ENCODE measurements at places on chromosomes 1 and 21. TPM values are rescaled to one million over a fixed set of nuclear protein-coding genes. Genes with fewer than 3 reads are reported as not detected.
A peak's percentile ranks its signal among the peaks of the same experiment; 100 is the strongest.

DNA sequence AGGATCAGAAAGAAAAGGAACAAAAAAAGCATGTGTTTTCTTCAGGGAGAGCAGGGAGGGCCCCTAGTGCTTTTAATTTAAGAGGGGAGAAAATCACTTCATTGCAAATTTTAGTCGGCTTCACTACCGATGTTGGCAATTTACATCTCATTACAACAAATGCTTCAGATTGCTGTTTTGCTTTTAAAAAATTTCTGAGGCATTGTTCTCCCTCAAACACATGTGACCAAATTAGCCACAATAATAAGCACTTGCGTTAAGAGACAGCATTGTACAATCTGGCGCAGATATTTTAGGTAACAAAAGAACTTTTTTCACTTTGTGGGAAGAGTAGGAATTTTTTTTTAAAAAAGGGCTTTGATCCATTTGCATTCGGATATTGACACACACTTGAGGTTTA, 29.8 kb downstream of the BEND5 start:
- no peak for DNase-seq

GRCh38 chr1:38558055-38558454, 301.5 kb downstream of the RRAGC start:
- DNase-seq = no peak

GRCh38 chr1:61419657-61420056, 305.3 kb downstream of the TM2D1 start:
- no peak for DNase-seq

- no peak for DNase-seq
Measured at GRCh38 chr1:237672748-237673147, 218.0 kb downstream of the ZP4 start.

Gene LYPD8
- not detected for total RNA-seq

DNA sequence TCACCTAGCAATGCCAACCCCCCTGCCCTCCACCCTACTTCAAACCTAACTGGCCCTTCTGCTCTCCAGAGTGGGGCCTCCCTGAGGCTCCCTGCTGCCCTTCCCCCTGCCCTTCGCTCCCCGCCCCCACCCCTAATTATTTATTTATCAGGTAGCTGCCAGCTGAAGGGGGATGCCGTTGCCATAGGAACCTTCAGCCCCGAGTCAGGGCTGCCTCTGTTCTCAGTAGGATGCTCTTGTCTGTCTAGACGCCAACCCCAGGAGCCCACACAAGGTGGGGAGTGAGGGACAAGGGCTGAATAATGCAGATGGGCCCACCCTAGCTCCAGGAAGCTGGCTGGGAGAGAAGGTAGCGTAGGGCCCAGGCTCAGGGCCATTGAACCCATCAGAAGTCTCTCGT, 41.1 kb downstream of the NKAIN1 start:
- DNase-seq = no peak

Gene BCAN
- total RNA-seq = 0.46 TPM

Gene OR10J1
- not detected for total RNA-seq

Gene YBX1
- 800 TPM for total RNA-seq

DNA sequence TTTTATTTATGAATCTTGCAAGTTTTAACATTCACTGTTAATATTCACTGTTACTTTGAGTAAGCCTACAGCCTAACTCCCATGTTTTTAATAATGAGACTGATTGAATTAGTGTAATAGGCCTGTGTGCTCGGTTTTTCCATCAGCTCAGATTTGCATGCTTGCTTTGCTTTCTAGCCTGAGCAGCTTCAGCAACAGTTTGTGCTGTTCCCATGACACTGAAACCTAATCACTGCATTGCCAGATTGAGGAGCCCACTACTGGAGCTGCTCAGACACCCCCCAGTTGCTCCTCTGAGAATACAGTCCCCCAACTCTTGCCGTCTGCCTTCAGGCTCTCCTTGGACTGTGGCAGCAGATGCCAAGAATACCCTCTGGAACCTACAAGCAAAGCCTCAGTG, 695.4 kb downstream of the BRINP3 start:
- no peak for DNase-seq

Gene CASQ1
- total RNA-seq = 12.6 TPM

DNA sequence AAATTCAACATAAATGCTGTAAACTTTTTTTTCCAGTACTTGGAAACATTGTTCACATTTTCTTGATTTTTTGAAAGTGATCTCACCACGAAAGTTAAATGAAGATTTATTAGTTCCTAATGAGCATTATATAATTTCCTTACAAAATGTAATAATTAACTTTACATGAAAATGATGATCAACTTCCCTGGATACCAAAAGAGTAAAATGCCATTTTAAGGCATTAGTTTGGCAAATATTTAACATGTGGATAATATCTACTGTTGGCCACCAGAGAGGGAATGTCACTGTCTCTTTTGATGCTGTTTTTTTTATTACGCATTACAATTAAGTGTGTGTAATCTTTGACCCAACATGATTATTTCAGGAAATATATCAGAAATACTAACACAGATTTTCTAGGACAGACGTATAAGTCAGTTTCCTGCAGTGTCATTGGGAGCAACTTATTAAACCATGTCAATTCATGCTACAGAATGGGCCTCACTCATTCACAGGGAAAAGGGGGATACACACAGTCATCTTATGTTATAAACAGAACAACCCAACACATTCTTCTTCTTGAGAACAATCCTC, 903.9 kb upstream of the ADGRL2 start:
- no peak for DNase-seq

GRCh38 chr1:234533975-234534876, 55.2 kb upstream of the TARBP1 start:
- peak; percentile 96 for DNase-seq

Gene UBE2U
- 1.2 TPM for total RNA-seq

GRCh38 chr1:153677718-153678518, 570 bp upstream of the NPR1 start:
- peak; percentile 67 for DNase-seq

GRCh38 chr1:167916766-167917511, 3.0 kb upstream of the ADCY10 start:
- no peak for DNase-seq

Gene COL11A1
- total RNA-seq = not detected

- no peak for DNase-seq
Measured at GRCh38 chr1:52836035-52836434, 6.5 kb upstream of the ZYG11A start.

- no peak for DNase-seq
Measured at GRCh38 chr1:65319754-65320153, 10.4 kb downstream of the DNAJC6 start.

Gene C1orf185
- not detected for total RNA-seq

Gene GNAT2
- not detected for total RNA-seq

DNA sequence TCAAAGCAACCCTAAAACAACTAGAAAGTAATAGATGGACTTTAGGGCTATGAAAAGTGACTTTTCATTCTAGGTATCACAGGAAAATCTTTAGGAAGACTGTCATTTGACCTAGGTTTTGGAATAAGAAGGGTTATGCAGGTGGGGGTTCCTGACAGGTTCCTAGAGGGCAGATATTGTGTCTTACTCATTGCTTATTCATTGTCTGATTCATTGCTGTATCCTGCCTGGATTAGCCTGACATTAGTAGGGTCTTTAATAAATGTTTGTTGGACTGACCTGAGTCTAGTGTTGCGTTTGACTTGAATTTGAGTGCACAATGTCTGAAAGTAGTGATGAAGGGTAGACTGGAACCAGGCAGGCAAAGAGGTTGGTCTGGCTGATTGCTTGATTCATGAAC, 6.0 kb downstream of the FNBP1L start:
- no peak for DNase-seq

Gene EXTL1
- total RNA-seq = 11.9 TPM

DNA sequence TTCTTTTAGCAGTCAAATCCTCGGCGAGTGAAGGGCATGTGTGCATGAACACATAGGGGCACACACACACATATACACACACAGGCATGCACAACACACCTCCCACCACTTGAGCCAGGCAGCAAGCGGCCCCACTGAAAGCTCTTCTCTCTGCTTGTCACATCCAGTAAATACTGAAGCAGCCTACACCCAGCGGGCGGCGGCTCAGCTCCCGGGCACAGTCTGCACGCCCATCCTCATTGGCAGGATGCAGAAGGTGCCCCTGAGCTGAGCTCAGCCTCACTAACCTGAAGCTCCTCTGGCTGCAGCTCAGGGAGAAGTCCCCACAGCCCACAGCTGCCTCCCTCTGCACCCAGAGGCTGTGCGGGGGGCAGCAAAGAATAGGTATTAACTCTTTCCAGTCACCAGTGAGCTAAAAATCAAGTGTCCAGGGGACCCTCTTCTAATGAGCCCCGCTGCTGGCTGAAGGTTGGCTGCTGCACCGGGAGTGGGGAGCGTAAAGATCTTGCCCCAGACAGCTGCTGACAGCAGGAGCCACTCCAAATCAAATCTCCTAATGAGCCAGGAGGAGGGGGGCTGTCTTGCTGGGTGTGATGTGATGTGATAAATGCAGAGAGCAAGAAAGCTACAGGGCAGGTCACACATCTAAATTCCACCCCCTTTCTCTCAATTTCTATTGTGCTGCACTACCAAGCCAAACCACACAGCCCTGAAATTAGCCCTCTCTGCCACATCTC, 12.5 kb downstream of the RGS8 start:
- DNase-seq = no peak

GRCh38 chr1:15295696-15296095, 48.7 kb downstream of the FHAD1 start:
- DNase-seq = no peak

Gene CYYR1
- total RNA-seq = 24.7 TPM

- peak; percentile 42 for DNase-seq
Measured at GRCh38 chr1:109762821-109763645, 690 bp downstream of the EPS8L3 start.

DNA sequence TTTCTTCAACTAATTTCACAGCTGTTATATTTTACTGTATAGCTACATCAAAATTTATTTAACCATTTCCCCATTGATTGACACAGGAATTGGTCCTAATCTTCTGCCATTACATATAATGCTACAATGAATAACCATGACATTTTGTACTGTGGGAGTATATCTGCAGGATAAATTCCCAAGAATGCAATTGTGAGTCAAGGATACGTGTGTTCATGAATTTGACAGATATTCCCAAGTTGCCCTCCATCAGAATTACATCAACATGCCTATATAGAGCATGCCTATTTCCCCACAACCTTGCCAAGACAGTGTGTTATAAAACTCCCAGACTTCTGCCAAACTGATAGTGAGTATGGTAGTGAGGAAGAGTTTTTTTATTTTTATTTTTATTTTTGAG, 2.7 kb upstream of the TIE1 start:
- DNase-seq = no peak

Gene BEND5
- total RNA-seq = 5.0 TPM

- DNase-seq = no peak
Measured at GRCh38 chr1:74629283-74629682, 44.3 kb downstream of the ERICH3 start.

DNA sequence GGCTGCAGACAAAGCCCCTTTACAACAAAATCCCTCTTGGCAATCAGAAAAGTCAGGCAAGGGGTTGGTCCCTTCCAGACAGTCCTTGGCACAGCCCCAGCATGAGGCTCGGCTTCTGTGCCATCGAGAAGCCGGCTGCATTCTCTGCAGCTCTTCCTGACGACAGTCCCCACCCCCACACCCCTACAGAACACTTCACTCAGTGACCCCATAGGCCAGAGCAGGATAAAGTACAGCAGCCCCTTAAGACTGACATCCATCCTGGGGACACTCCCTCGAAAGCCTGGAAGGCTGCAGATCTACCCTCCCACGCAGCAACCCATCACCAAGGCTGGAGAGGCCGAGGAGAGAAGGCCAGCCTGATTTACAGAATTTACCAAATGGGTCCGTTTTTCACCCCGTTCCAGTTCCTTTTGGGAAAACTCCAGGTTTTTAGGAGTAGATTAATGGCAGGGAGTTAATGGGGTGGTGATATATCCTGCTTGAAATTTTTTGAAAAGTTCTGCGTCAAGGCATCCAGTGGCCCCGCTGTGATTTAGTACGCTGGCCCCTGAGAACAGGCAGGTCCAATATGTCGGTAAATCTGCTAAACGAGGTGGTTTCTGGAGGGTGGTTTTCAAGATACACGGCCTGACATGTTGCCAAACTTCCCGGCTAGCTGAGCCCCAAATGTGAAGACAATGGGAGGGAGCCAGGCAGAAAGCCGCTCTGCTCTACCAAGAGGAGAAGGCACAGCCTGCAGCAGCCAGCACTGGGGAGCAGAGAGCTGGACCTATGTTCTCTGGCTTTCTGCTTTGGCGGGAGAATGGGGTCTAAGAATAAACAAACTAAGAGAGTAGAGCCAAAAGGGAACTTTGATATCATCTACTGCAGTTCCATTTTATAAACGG, 81.7 kb downstream of the SSBP3 start:
- peak; percentile 70 for DNase-seq

Gene HRNR
- total RNA-seq = not detected

GRCh38 chr1:27596261-27596660, 7.7 kb downstream of the AHDC1 start:
- DNase-seq = no peak
